ENCODE measurements at places on chromosomes 5 and 9. TPM values are rescaled to one million over a fixed set of nuclear protein-coding genes. Genes with fewer than 3 reads are reported as not detected.

DNA sequence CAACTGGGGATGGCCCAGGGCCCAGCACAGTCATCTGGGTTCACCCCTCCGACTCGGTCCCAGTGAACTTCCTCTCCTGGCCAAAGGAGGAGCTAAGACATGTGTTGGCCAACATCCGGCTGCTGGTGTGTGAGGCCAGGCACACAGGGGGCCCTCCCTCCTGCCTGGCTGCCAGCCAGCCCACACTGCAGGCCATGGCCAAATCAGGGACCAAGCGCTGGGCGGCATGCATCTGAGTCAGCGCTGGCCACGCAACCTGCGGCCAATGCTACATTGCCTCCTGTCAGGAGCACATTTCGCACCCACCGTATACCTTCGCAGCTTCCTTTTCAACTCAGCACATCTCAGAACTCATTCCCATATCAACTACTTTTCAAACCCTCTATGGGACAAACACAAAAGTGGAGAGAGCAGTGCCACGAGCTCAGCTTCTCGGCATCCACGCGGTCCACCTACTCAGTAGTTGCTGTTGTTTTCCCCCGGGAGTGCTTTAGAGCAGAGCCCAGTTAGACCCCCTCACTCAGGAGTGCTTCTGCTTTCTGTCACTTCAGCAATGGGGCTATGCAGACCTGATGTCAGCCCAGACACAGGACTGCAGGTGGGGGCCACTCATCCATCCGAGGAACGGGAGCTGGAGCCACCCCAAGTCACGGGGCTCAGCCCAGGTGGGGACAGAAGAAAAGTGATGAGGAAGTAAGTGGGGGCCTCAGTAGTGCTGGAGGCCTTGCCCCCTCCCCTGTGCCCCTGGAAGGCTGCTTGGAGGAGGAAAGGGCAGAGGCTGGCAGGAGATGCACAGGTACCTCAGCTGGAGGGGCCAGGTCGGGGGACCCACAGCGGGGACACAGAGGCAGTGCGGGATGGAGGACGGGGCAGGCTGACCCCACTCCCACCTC lies 13.9 kb downstream of the NINJ1 start:
- peak; percentile 97 for DNase-seq

GRCh38 chr5:61828856-61829255 lies 477.1 kb upstream of the KIF2A start:
- DNase-seq, result no peak

- no peak for DNase-seq
Observed at GRCh38 chr9:136671646-136672430, 9.1 kb downstream of the EGFL7 start.

- DNase-seq, result no peak
Observed at GRCh38 chr9:107154291-107154690, 128.8 kb upstream of the RAD23B start.

DNA sequence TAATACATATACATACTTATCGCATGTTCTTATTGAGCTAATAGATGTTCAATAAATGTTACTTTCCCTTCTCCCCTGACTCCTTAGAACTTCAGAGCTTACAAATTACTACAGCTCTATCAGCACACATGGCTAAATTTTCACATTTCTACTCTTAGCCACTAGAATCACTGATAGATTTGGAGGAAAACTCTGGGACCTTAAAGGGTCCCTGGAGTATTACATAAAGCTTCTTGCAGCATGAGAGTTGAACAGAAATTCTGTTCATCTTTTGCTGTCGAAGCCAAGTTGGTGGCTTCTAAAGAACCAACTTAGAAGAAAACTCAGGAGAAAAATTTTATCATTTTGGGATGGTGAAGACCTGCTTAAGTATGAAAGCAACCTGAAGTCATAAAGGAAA lies 15.5 kb downstream of the B4GALT1 start:
- DNase-seq, result no peak

DNA sequence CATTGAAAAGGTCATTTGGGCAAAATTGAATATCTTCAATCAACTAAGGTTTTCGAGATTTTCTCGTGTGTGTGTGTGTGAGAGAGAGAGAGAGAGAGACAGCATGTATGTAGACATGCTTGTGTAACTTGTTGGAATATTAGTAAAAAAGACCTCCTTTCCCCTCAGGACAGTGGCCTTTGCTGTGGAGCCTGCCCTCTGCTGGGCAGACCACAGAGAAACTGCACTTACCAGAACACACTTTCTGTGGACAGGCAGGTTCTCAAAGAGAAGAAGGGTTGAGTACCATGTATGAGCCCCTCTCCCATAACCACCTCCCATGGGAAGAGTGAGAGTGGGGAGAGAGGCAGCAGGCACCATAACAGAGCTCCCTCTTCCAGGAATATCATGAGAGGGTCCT lies 45.6 kb downstream of the CFAP90 start:
- DNase-seq, result no peak

The MED27 gene
- 15.7 TPM for total RNA-seq

The CDH18 gene
- total RNA-seq, result not detected

The LRRC19 gene
- 0.27 TPM for total RNA-seq
